ENCODE measurements at places on chromosomes 7 and 10. TPM values are rescaled to one million over a fixed set of nuclear protein-coding genes. Genes with fewer than 3 reads are reported as not detected.

The GLI3 gene
- polyA plus RNA-seq = 16.2 TPM

The PLXNA4 gene
- polyA plus RNA-seq = 14.9 TPM

The TRPV5 gene
- 0.80 TPM for polyA plus RNA-seq

The TRA2A gene
- polyA plus RNA-seq = 248 TPM

The SFMBT2 gene
- polyA plus RNA-seq = 7.9 TPM

The ALOX5 gene
- polyA plus RNA-seq = 3.5 TPM

The PRPF18 gene
- 24.8 TPM for polyA plus RNA-seq

The ACTL6B gene
- not detected for polyA plus RNA-seq

The TRIM74 gene
- 1.3 TPM for polyA plus RNA-seq

The PITX3 gene
- polyA plus RNA-seq = 1.4 TPM

The NPFFR1 gene
- 0.27 TPM for polyA plus RNA-seq

The OR9A2 gene
- not detected for polyA plus RNA-seq

The JAKMIP3 gene
- polyA plus RNA-seq = 0.26 TPM

GRCh38 chr7:20301311-20301939 is 29.3 kb upstream of the ITGB8 start:
- no peak for DNase-seq

- DNase-seq = no peak
Observed at GRCh38 chr7:22591271-22591670, 91.3 kb upstream of the STEAP1B start.

- peak; percentile 32 for DNase-seq
Observed at GRCh38 chr10:121926671-121927317, 1.0 kb downstream of the ATE1 start.

GRCh38 chr10:4450981-4451908 is 374.8 kb upstream of the AKR1E2 start:
- DNase-seq = no peak

DNA sequence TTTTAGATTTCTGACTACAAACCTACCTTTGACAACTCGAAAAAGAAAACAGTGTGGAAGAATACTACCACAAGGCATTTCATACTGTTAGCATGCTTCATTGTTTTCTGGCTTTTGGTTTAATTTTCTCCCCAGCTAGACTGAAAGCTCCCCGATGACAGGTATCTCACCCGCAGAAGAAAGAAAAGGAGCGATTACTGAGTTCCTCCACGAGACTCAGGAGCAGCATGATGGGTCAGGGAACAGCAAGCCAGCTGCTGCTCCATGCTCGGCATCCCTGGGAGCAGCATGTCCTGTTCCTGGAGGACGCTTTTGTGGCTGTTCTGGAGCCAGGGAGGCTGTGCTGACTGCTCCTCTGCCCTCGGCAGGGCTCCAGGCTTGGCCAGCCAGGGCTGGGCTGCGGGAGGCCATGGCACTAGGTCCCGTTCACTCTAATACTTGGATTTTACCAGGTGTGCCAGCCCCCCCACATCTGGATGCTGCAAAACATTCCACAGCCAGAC is 133.4 kb downstream of the PRKAG2 start:
- no peak for DNase-seq

DNA sequence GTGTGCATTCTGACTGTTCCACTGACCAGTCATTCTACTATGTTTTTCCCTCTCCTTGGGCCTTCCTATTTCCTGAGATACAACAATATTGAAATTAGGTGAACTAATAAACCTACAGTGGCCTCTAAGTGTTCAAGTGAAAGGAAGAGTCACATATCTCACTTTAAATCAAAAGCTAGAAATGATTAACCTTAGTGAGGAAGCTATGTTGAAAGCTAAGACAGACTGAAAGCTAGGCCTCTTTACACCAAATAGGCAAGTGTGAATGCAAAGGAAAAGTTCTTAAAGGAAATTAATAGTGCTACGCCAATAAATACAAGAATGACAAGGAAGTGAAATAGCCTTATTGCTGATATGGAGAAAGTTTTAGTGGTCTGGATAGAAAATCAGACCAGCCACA is 5.7 kb upstream of the DYNC1I1 start:
- no peak for DNase-seq

DNA sequence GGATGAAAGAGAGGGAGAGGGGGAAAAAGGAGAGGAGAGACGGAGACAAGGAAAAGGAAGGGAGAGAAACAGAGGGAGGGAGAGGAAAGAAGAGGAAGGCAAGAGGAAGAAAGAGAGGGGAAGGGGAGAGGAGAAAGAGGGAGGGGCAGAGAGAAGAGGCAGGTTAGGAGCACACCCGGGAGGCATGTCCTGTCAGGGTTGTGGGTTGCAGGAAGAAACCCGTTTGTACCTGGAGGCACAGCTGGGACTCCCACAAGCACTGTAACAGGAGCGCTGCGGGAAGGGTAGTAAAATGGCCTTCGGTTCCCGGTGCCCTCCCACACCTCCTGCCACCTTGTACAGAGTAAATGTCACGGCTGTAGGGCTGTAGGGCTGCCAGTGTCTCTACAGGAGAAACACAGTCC is 24.7 kb downstream of the FGFR2 start:
- no peak for DNase-seq

DNA sequence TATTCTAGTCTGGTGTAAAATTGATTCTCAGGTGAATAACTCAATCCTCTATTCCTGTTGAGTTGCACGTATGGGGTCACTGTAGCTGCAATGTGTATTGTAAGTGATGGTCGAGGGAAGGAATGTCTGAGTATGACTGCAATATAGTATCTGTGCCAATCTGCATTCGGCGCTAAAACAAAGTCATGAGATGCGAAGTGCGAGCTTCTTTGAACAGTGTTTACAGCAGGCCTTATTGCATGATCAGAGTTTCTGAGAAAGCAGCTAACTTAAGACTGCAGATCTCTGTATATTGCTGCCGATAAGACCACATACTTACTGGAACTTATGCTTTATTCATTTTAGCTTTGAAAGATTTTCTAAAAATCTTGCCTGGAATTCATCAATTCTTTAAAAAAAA is 341.7 kb upstream of the BMPER start:
- no peak for DNase-seq

GRCh38 chr7:91892821-91893340 is 12.4 kb upstream of the MTERF1 start:
- DNase-seq = no peak

GRCh38 chr7:42152329-42153205 is 84.4 kb downstream of the GLI3 start:
- peak; percentile 59 for DNase-seq

GRCh38 chr10:48501787-48502771 is 102.8 kb downstream of the ARHGAP22 start:
- no peak for DNase-seq

GRCh38 chr7:141688043-141688442 is 13.9 kb downstream of the DENND11 start:
- DNase-seq = no peak

DNA sequence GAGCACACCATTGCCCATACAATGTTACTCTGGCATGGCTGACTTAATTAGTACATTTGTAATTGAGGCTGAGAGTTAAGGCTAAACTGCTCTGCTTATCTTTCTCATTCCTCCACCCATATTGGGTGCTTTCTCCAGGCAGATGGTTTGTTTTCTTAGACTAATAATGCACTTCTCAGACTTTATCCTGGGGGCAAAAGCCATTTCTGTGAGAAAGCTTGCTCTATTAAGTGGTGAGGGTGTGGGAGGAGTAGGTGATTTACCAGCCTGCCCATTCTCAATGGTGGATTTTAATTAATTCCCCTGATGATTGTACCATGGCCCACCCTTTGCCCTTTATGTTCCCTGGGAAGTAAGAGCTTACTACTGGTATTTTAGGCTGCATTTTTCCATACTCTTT is 174.8 kb downstream of the FOXP2 start:
- no peak for DNase-seq

DNA sequence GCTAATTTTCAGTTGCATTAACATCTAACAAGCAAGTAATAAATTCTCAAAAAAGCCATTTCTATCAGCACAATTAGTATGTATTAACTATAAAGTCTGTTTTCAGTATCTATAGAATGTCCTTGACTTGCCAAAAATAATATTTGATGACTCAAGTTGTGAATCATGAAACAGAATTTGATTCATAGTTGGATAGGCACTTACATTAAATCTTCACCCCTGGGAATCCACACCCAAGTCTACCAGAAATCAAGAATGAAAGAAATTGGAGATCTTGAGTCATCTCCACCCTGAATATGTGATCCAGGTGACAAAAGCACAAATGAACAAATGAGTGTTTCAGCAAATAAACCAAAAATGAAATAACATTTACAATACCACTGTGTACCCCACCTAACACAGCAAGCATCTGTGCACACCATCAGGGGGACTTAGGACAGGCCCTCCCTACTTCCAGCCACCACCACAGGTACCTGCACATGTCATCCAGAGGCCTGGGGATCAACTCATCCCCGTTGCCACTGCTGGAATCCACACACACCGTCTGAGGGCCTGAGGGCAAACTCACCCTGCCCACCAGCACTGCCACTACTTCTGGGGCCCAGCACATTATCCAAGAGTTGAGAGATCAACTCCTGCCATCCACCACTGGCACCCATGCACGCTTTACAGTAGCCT is 160.1 kb downstream of the MTERF1 start:
- DNase-seq = no peak

GRCh38 chr7:2706685-2707126 is 18.7 kb downstream of the AMZ1 start:
- DNase-seq = no peak

DNA sequence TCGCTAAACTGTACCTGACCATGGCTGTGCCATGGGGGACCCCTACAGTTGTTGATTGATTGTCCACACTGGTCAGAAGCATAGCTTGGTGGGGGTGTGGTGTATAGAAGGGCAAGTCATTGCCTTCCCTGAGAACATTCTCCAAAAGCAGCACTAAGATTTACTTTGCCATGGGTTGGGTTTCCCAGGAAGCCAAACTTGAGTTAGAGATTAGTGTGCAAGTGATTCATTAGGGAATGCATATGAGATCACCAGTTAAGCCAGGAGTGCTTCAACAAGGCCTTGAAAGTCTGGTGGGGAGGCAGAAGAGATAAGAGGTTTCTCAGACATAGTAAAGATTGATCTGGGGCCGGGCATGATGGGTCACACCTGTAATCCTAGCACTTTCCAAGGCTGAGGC is 21.4 kb upstream of the TPST1 start:
- DNase-seq = no peak

DNA sequence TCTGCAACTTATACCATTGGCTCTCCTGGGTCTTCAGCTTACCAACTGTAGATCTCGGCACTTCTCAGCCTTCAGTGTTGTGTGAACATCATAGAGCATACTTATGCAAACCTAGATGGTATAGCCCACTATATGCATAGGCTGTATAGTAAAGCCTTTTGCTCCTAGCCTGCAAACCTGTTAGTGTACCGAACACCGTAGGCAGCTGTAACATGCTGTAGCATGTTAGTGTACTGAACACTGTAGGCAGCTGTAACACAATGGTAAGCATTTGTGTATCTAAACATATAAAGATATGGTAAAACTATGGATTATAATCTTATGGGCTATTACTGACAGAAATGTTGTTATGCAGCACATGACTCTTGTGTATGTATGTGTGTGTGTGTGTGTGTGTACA is 256.9 kb downstream of the WDR11 start:
- no peak for DNase-seq

- DNase-seq = no peak
Observed at GRCh38 chr7:108203537-108203936, 73.4 kb upstream of the LAMB4 start.

- DNase-seq = no peak
Observed at GRCh38 chr10:15420858-15421257, 49.8 kb upstream of the FAM171A1 start.

DNA sequence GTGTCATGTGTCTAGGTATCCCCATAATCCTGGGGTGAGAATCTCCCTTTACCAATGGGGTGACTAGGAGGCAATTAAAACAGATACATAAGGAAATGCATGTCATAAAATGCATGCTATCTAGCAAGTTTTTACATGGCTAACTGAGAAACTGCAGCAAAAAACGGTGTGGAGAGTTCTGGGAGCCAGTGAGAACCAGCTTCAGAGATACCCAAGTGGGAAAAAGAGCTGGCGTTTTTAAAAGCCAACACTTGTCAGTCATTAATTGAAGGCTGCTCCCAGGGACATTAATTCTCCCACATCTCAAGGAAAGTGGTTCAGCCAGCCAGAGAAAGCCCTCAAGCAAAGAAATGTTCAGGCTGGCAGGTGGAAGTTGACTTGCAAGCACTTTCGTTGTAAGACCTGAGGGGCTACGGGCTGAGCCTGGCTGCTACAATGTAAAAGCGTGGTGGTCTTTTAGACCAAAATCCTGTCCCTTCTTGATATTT is 28.1 kb downstream of the ST8SIA6 start:
- no peak for DNase-seq
